ENCODE measurements at places on chromosomes 16 and 17.

- no peak for DNase-seq
Measured at GRCh38 chr17:65312718-65313377, 175.7 kb downstream of the RGS9 start.

- DNase-seq = no peak
Measured at GRCh38 chr17:6843241-6843880, 11.8 kb upstream of the TEKT1 start.

DNA sequence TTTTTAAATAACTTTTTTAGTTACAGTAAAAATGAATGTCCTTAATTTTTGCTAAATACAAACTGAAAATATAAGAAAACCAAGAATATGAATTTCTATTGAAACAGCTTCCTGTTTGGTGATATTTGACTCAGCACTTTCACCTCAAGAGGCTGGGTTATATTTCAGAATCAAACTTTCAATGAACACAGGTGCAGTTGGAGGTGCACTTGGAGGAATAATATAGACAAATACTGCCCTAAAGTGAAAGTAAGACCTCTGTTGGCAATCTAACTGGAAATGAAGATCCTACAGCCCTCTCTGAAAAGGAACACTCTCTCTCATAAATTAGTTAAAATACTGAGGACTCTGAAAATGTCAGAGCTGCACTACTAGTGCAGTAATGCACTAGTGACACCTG lies 106.2 kb downstream of the BRIP1 start:
- no peak for DNase-seq

- no peak for DNase-seq
Measured at GRCh38 chr17:15265131-15265530, at the start of gene PMP22. Gene PMP22 (minus strand): TSS chr17:15265326. CDS start chr17:15260727, 4,599 bp downstream.

DNA sequence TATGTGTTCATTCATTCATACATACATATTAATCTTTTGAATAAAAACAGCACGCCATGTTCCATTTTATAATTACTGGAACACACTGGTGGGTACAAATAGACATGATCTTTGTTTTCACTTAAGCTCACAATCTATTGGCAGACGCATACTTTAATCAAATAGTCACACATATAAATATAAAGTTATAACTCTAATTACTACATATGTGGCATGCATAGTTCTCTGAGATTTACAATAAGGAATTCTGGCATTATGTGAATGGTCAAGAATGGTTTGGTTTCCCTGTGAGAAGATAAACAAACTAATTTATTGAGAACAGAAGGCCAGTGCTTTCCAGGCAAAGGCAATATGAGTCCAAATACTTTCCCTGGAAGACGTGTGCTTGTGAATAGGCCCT lies 576.2 kb downstream of the CDH8 start:
- DNase-seq = no peak

DNA sequence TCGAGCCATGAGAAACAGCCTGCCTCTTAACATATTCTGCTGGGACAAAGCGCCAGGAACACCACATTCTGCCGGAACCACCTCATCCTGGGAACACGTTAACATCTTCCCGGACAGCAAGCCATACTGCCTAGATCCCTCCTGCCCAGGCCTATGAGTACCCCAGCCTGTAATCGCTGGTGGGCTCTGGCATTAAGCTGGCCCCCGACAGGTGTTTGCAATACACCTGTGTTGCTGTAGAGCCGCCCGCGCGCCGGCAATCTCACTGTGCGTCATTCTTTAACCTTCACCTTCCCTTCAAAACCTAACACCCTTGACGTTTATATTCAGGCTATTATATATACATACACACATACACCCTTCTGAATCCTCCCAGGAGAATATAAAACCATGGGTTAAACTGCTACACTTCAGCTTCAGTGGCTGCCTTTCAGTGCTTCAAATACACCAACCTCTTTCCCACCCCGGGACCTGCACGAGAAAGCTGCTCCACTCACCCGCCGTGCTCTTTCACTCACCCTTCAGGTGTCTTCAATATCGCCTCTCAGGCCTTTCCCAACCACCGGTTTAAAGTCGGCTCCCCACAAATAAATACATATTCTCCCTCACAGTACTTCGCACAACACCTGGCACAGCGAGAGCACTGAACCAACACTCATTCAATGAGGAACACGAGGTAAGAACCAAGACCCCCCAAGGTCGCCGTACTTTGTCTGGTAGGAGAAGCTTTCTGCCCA lies 1.0 kb upstream of the ENDOV start:
- no peak for DNase-seq

DNA sequence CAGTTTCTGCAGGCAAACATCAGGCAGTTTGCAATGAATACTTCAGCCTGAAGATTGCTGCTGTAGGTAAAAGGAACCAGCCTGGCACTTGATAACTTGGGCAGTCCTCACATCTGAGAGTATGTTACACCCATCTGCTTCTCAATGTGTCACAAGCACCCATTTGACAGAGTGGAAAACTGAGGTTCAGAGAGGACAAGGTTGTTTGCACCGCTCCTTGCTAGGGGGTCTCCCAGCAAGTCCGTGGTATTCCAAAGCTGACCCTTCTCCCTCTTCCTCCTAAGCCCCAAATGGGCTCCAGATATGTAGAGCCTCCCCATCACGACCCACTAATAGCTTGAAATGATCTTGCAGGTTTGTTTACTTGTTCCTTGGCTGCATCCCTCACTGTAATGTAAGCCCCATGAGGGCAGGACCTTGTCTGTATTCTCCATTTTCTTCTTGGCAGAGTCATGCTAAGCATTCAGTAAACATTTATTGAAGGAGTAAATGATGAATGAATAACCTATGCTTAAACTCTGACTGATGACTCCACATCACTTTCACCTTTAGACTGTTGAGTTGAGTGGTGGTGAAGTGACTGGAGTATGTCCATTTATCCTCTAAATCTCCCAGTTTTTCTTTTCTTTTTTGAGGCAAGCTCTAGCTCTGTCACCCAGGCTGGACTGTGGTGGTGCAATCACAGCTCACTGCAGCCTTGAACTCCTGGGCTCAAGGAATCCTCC lies 26.4 kb downstream of the HNF1B start:
- no peak for DNase-seq

GRCh38 chr16:49833085-49833484 lies 22.8 kb downstream of the ZNF423 start:
- DNase-seq = no peak

DNA sequence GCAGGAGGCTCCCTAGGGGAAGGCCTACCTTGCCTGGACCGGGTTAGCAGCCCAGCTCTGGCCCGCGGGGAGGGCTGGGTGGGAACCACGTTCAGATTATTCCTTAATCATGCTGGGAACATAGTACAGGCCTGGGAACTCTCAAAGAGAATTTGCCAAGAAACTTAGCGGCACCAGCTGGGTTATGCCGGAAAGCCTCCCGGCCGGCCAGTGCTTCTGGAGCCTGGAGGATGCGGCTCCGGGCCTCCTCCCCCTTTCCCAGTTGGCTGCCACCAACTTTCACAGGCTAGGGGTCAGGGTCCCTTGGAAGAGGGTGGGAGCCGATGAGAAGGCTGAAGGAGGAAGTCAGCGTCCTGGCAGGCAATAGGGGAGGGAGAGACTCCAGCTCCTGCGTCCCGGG lies 10.8 kb downstream of the NGFR start:
- no peak for DNase-seq

DNA sequence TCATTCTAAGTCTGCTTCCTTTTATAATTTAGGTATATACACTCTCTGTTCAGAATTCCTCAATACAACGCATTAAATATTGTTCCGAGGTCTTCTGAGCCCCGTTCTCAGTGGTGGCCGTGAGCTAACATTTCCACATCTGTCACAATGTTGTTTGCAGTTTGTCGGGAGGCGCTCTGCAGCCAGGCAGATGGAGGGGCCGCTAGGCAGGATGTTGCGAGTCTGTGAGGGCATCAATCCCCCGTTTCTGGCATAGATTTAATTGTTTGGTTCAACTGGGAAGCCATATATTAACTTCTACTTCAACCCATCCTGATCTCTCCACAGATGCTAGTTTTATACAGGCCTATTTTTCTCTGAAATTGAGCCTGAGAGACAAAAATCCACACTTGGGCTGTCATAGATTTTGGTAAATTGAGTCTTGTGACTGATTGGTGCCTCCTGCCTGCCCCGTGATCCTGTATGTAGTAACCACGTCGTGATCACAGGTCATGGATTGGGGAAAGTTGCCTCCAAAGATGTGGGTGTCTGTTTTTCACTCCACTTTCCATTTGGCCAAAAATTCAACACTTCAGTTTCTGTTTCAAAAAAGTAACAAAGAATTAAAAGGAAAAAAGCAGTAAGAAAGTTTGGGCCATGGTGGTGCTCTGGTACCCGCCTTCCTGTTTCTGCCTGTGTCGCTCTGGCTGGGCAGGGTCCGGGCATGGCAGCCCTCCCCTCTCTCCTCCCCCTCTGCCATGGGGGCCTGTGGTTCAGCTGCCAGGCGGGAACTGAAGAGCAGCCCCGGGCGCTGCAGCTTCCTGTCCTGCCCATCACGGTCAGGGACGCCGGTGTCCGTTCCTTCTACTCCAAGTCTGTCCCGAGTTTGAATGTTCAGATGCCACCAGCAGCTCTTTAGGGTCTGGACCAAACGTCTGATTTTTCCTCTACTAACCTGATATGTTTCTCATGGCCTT lies 41.5 kb downstream of the RPTOR start:
- no peak for DNase-seq

DNA sequence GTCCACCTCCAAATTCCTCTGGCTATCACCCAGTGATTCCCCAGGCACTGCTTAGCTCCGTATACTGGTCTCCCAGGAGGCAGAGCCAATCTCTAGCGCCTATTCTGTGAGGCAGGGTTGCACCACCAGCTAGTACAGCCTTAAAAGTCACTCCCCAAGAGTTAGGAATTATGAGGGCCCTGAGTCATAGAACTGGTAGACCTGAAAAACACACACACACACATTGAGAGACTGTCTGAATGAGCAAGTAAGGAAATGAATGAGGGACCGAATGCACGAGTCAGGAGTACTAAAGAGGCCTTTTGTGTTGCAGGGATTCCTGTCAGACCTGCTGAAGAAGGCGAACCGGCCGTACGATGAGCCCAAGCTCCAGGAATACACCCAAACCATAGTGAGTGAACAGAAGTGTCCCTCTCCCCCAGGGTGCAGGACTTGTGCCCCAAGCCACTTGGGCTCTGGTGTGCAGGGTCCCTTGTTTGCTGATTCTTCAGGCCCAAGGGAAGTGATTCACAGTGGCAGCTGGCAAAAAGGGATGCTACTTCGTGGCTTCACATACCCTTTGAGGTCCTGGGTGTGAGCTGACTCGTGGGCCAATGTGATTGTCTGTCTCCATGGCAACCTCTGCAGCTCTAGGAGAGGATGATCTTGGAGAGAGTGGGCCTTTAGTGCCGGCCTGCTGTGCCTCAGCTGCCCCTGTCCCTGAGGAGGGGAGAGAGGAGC lies 24.7 kb downstream of the CALB2 start:
- DNase-seq = no peak

GRCh38 chr17:17492571-17492970 lies 3.6 kb downstream of the RASD1 start:
- no peak for DNase-seq

- no peak for DNase-seq
Measured at GRCh38 chr16:84535408-84535807, 30.9 kb upstream of the MEAK7 start.

DNA sequence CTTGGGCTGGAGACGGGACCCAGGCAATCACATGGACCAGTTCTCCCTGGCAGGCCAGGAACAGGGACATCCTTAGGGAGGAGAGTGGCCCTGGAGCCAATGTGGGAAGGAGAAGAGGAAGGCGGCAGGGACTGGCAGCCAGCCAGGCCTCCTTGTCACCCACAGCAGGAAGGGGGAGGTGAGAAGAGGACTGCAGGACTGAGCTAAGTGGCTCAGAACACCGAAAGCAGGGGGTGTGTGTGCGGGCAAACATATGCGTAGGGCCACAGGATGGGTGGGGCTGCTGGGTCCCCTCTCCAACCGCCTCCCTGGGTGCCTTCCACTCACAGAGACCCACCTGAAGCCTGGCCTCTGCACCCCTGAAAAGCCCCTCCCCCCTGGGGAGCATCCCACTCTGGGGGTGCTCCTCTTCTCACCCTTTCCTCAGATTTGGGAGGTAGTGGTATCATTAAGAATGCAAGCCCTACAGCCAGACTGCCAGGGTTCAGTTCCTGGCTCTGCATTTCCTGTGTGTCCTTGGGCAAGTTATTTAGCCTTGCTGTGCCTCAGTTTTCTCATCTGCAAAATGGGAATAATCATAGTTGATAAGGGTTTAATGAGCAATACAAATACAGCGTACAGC lies 8.1 kb downstream of the PNMT start:
- peak; percentile 45 for DNase-seq

DNA sequence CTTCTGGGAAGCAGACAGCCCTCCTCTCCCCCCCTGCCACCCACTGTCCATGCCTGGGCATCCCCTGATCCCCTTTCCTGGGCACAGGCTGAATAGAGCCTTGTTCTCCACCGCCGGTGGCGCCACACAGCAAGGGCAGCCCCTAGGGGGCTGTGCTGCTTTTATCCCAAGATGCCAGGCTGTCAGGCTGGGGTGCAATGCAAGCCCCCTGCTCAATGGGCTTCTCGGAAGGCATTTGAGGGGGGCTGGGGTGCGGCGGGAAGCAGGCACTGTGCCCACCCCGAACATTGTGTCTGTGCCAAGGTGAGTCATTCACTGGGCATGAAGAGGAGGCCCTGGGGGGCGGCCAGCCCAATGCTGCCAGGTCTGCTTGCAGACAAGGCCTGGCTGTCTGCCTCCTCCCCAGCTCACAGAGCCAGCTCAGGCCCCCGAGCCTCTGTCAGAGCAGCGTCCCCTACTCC lies 1.5 kb upstream of the GFAP start:
- no peak for DNase-seq

- DNase-seq = no peak
Measured at GRCh38 chr17:71978435-71978834, 142.4 kb upstream of the SOX9 start.

DNA sequence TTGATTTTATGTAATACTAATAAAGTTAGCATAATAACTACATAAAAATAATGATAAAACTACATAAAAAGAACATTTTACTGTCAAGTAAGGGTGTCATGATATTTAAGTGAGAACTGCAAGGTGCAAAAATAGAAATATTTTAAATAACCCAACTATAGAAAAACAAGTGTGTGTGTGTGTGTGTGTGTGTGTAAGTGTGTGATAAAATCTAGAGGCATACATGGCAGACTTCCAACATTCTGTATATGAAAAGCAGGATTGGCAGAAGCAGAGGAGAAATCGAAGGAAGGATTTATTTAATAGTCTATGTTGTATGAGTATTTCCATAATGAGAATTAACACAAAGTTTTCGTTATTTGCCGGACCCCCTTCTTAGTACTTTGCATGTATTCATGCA lies 334.1 kb downstream of the KCNJ2 start:
- DNase-seq = no peak

DNA sequence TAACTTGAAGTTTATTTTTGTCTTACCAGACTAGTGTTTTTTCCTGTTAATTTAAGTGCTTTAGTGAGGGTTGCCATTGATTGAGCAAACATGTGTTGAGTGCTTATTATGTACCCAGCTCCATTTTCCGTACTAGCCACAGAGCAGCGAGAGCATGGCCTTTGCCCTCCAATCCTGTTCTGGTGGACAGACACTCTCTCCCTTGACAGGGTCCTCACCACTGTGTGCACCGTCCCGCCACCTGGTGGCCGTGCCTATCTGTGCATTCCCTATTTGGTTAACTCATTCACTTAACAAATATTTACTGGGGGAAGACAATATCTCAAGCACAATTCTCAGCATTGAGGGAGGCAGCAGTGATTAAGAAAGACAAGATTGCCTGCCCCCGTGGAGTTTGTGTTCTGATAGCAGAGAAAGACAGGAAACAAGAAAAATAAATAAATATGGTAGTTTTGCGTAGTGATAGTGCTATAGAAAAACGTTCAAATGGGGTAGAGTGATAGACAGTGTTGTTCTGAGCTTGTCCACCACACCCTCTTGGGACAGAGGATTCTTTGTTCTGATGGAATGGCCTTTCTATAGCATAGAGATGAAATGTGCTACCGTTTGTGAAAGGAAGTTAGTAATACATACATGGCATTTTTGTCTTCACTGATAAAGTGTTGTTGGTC lies 13.0 kb downstream of the CDH13 start:
- DNase-seq = peak; percentile 59

All from activated naive CD4-positive, alpha-beta T cell treated with Interleukin-2 at 50 U/mL for 16 hours (primary cell).